ENCODE measurements at places on chromosomes 5 and 9.
A peak's percentile ranks its signal among the peaks of the same experiment; 100 is the strongest.

- peak overlapping the region; percentile 56 for H3K27ac ChIP-seq
- H3K27me3 ChIP-seq, result no peaks in the 10 kb centered on the region
- H3K36me3 ChIP-seq, result no peaks in the 10 kb centered on the region
- no peak for DNase-seq
- H3K4me1 ChIP-seq, result no peaks in the 10 kb centered on the region
Measured at GRCh38 chr5:160260006-160260775, 30.9 kb downstream of the FABP6 start.

GRCh38 chr9:88880199-88880598 lies 111.1 kb upstream of the S1PR3 start:
- no peak overlapping the region for H3K27ac ChIP-seq
- no peaks in the 10 kb centered on the region for H3K36me3 ChIP-seq
- no peaks in the 10 kb centered on the region for H3K4me1 ChIP-seq
- no peaks in the 10 kb centered on the region for H3K27me3 ChIP-seq
- no peak overlapping the region for H3K4me3 ChIP-seq

DNA sequence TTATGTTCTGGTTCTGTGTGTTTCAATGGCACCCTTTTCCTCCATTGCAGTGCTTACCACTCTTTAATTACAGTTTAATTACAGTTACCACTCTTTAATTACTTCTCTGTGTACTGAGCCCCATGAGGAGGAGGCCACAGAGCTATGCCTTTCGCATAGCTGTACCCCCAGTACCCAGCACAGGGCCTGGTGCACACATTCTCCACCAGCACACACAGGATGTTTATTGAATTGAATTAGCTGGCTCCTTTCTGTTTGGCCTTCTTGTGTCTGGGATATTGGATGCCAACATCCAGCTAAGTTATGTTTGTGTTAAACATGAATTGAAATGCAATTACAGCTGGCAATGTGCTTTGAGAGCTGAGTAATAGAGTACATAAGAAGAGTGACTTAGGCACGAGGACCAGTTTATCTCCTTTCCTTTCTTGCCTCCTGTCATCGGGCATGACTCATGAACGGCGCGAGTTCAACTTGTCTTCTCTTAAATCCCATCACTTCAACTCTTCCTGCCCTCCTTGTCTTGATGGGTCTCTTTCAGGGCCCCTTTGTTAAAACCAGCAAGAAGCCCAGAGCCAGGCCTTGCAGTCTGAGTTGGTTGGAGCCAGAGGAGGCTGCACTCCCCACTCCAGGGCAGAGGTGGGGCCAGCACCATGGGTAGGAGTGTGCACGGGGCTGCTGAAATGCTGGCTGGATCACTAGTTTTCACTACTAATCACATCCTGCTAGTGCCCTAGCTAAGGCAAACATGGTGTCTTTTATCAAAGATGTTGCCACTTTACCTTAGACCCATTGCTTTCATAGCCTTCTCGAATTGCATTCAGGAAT lies 37.4 kb downstream of the MVB12B start:
- peaks cover 17% of the 10 kb centered on the region for H3K36me3 ChIP-seq
- H3K27me3 ChIP-seq, result no peaks in the 10 kb centered on the region
- peak; percentile 95 for DNase-seq
- peak overlapping the region; percentile 40 for H3K4me3 ChIP-seq
- peak overlapping the region; percentile 96 for H3K27ac ChIP-seq
- peaks cover 42% of the 10 kb centered on the region for H3K4me1 ChIP-seq

DNA sequence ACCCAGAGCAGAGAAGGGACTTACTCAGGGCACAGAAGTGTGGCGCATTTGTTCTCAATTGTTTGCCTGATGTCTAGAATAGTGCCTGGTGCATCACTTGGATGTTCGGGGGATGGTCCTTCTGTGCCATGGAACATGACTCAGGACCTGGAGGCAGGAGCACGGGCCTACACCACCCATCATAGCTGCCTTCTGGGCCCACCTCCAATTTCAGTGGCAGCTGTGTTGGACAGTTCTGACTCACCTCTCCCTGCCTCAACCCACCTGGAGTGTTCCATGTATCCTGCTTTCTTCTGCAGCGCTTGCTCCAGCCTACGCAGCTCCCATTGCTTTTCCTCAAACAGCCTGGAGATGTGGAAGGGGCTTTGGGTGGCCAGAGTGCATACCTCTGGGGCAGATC lies 12.5 kb upstream of the CXCL14 start:
- DNase-seq, result peak; percentile 22
- H3K27ac ChIP-seq, result no peak overlapping the region
- H3K4me3 ChIP-seq, result no peak overlapping the region
- H3K27me3 ChIP-seq, result peaks cover 48% of the 10 kb centered on the region
- no peaks in the 10 kb centered on the region for H3K36me3 ChIP-seq

DNA sequence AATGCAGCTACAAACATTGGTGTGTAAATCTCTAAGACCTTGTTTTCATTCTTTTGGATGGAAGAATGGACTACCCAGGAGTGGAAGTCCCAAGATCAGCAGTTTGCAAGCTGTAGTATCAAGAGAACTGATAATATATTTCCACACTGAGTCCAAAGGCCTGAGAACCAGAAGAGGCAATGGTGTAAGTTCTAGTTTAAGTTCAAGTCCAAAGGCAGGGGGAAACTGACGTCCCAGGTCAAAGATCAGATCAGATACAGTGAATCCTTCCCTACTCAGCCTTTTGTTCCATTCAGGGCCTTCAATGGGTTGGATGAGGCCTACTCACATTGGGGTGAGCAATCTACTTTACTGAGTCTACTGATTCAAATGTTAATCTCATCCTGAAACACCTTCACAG lies 80.3 kb upstream of the ERBIN start:
- no peak overlapping the region for H3K4me3 ChIP-seq
- no peaks in the 10 kb centered on the region for H3K4me1 ChIP-seq
- H3K36me3 ChIP-seq, result no peaks in the 10 kb centered on the region
- H3K27me3 ChIP-seq, result no peaks in the 10 kb centered on the region

DNA sequence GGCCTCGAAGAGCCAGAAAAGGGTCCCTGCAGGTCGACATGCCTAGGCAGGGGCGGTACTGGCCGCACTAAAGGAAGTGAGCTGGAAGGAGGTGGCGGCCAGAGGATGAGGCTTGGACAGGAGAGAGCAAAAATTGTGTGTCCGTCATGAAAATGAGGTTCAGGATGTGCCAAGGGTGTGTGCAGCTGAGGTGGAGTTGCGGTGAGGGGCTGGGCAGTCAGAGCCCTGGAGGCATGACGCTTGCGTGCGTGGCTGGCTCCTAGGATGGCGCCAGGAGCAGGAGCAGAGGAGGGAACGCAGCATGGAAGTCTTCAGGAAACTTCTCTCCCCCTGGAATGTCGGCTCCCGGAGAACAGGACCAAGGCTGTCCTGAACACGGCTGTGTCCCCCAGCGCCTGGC lies 5.5 kb upstream of the PDLIM7 start:
- H3K27ac ChIP-seq, result no peak overlapping the region
- no peaks in the 10 kb centered on the region for H3K27me3 ChIP-seq

DNA sequence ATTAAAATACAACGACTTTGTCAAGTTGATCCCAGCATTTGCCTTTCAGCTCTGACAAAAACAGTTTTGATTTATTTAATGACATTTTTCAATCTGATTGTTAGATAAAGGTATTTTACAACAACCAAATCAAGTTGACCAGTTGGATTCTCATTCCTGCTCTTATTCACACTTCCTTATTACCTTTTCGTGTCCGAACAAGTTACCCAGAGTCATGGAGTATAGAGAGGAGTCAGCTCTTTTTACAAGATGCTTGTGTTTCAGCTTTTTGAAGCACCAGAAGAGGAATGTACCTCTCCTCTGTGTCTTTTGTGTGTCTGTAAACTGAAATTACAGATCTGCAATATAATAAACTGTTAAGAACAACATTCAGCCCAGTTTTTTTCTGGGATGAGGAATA lies 151.3 kb upstream of the TMEM161B start:
- H3K4me1 ChIP-seq, result no peaks in the 10 kb centered on the region

- H3K4me1 ChIP-seq, result peaks cover 11% of the 10 kb centered on the region
- no peak overlapping the region for H3K27ac ChIP-seq
- H3K36me3 ChIP-seq, result no peaks in the 10 kb centered on the region
- no peak for DNase-seq
- no peaks in the 10 kb centered on the region for H3K27me3 ChIP-seq
Measured at GRCh38 chr5:139692679-139693308, 44.6 kb downstream of the CXXC5 start.

GRCh38 chr5:178536541-178537466 lies 53.4 kb downstream of the COL23A1 start:
- peaks cover 10% of the 10 kb centered on the region for H3K27me3 ChIP-seq
- DNase-seq, result no peak
- no peak overlapping the region for H3K27ac ChIP-seq
- H3K4me3 ChIP-seq, result no peak overlapping the region

DNA sequence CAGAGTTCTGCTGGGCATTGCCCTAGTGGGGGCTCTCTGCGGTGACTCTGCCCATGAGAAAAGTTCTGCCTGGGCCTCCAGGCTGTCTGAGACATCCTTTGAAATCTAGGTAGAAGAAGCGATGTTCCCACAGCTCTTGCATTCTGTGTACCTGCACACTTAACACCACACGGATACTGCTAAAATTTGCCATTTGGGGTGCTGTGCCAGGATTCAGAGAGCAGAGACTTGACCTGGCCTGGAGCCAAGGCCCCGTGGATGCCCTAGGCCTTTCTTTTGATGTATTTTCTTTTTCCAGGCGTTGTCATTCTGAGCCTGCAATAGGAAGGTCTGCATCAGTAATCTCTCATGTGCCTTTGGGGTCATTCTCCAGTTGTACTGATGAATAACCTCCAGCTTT lies 89.3 kb upstream of the IL12B start:
- DNase-seq, result no peak
- H3K27me3 ChIP-seq, result no peaks in the 10 kb centered on the region
- H3K4me1 ChIP-seq, result no peaks in the 10 kb centered on the region
- no peak overlapping the region for H3K27ac ChIP-seq
- H3K36me3 ChIP-seq, result no peaks in the 10 kb centered on the region
- no peak overlapping the region for H3K4me3 ChIP-seq

GRCh38 chr5:34692786-34693185 lies 36.7 kb downstream of the RAI14 start:
- no peaks in the 10 kb centered on the region for H3K4me1 ChIP-seq
- DNase-seq, result no peak
- no peak overlapping the region for H3K4me3 ChIP-seq
- peaks cover 32% of the 10 kb centered on the region for H3K36me3 ChIP-seq

- H3K4me1 ChIP-seq, result no peaks in the 10 kb centered on the region
- DNase-seq, result peak; percentile 41
- H3K4me3 ChIP-seq, result no peak overlapping the region
Measured at GRCh38 chr5:141747152-141748141, 65.4 kb upstream of the ARAP3 start.

DNA sequence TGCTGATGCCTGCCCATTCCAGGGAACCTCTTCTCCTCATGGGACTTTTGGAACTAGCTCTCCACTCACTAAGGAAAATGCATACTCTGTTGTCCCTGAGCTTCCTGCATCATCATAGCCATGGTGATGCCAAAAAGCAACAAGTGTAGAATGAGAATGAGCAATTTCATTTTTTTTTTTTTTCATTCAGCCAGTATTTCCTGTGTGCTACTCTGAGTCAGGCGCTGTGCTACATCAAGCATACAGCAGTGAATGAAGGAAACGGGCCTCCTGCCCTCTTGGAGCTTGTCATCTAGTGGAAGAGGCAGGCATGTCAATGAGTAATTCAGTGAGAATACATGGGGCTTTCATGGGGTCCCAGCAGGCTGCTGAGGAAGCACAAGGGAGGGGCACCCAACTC lies 483.1 kb downstream of the BNC2 start:
- H3K27ac ChIP-seq, result no peak overlapping the region
- H3K4me3 ChIP-seq, result no peak overlapping the region
- peaks cover 11% of the 10 kb centered on the region for H3K4me1 ChIP-seq
- no peaks in the 10 kb centered on the region for H3K27me3 ChIP-seq
- no peak for DNase-seq

GRCh38 chr5:127894461-127894860 lies 189.1 kb upstream of the SLC12A2 start:
- DNase-seq, result no peak
- H3K36me3 ChIP-seq, result no peaks in the 10 kb centered on the region
- H3K4me1 ChIP-seq, result peaks cover 32% of the 10 kb centered on the region
- no peak overlapping the region for H3K4me3 ChIP-seq
- no peak overlapping the region for H3K27ac ChIP-seq

- DNase-seq, result no peak
- H3K4me3 ChIP-seq, result no peak overlapping the region
- no peaks in the 10 kb centered on the region for H3K36me3 ChIP-seq
- no peaks in the 10 kb centered on the region for H3K4me1 ChIP-seq
- H3K27ac ChIP-seq, result no peak overlapping the region
Measured at GRCh38 chr9:7901621-7902020, 102.0 kb upstream of the DMAC1 start.

DNA sequence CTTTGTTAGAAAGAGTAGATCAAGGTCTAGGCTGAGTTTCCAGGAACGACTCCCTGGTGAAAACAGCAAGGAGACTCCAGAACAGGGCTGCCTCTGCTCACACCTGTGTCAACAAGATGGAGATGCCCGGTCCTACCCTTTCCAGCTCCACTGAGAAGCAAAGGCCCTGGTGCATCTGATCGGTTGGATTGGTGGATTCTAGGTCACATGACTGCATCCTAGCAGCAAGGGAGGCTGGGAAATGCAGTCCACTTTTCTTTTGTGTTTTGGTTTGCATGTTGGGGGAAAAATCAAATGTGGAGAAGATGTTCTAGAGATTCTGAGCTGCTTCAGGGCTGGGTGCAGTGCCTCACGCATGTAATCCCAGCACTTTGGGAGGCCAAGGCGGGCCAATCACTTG lies 82.0 kb upstream of the TRIO start:
- no peak overlapping the region for H3K4me3 ChIP-seq
- H3K4me1 ChIP-seq, result 0 out of 2 replicates have a peak, but pooled peaks cover 3% of the 10 kb centered on the region
- H3K27ac ChIP-seq, result no peak overlapping the region

- 0 out of 2 replicates have a peak, but pooled peaks cover under 1% of the 10 kb centered on the region for H3K4me1 ChIP-seq
- H3K4me3 ChIP-seq, result no peak overlapping the region
- H3K36me3 ChIP-seq, result no peaks in the 10 kb centered on the region
- DNase-seq, result peak; percentile 71
- H3K27me3 ChIP-seq, result no peaks in the 10 kb centered on the region
- H3K27ac ChIP-seq, result no peak overlapping the region
Measured at GRCh38 chr9:127589955-127590370, 22.1 kb upstream of the STXBP1 start.

GRCh38 chr5:122906768-122907167 lies 61.4 kb downstream of the SNX24 start:
- DNase-seq, result no peak
- no peaks in the 10 kb centered on the region for H3K27me3 ChIP-seq
- no peak overlapping the region for H3K27ac ChIP-seq

DNA sequence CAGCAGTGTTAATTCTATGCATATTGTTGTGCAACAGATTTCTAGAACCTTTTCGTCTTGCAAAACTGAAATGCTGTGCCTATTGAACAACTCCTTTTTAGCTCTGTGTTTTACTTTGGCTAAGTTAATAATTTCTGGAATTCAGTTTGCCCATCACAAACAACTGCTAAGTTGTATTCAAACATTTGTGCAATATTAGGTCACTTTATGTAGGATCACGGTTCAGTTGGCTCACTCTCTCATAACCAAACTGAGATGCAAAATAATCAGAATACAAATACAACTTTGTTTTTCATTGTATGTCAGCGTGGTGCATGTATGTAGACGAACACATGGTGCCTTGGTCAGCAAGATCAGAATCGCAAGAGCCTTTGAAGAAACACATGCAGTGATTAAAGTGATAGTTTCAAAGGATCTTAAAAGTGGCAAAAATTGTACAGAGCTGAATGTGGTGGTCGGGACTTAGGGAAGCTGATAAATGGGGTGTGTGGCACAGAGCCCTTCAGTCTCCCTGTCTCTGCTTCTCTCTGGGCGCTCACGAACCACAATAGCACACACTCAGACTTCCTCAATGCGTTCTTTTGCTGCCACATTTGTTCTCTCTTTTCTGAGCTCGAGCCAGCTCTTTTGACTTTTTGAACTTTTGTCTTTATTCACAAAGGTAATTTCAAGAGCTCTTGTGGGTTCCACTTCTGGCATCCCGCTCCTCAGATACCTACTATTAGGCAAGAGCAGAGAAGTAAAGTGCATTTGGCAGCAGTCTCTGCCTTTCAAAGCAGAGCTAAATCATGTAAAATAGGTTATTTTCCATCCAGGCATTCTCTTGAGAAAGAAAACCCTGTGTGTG lies 112.4 kb upstream of the CTSL start:
- H3K27ac ChIP-seq, result no peak overlapping the region
- no peaks in the 10 kb centered on the region for H3K36me3 ChIP-seq
- no peak overlapping the region for H3K4me3 ChIP-seq

Data from PC-3 (cell line).